SJCRH30 (cell line): ENCODE measurements at places on chromosomes 11 and 22.
A peak's percentile ranks its signal among the peaks of the same experiment; 100 is the strongest.

DNA sequence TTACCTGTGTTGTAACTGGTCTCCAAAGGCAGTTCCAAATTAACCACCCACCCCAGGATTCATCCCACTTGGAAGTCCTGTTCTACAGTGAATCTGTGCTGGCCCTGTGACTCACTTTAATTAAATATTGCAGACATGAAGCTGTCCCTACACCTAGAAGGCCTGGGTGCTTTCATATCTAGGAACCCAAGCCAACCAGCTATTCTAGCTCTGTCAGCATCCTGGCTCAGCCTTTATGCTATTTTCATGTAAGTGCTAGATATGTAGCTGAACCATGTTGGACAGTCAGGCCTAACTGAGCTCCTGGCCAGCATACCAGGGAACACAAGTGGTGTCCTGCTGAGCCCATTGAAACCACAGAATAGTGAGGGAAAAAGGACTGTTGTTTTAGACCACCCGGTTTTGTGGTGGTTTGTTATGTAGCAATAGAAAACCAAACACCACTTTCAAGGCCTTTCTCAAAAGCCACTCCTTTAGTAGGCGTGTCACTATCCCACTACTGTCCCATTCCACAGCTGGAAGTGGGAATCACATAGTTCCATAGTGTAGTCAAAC lies 30.3 kb downstream of the CNTF start:
- DNase-seq = no peak

GRCh38 chr11:119709638-119710346 lies 19.2 kb downstream of the NECTIN1 start:
- peak; percentile 94 for DNase-seq

DNA sequence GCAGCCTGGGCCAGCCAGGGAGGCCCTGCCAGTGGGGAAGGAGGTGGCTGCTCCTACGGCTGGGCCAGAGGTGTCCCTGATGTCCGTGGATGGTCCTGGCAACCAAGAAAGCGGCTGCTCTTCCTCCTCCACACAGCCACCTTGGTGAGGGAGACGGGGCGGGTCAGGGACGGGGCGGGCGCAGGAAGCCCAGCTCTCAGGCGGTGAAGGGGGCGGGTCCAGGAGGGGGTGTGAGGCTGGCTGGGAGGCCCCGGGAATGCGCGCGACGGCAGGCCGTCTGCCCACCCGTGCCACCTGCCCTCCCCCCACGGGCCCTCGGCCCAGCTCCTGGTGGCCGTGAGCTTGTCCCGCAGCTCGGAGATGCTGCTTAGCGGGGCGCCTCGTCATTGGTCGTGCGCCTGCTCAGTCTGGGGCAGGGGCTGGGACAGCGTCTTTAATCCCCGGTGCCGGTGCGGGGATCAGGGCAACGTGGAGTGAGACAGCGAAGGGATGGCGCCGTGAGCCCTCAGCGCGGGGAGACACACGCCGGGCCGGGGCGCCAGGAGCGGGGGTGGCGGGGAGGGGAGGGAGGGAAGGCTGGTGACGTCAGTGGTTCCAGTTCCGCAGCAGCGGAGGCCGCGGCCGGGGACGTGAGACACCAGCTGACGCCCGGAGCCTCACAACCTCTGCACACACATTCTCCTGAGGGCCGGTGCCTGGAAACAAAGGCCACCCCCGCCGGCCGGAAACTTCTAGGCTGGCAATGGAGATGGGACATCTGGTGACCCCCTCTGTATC lies 6.7 kb upstream of the BRSK2 start:
- DNase-seq = peak; percentile 67

DNA sequence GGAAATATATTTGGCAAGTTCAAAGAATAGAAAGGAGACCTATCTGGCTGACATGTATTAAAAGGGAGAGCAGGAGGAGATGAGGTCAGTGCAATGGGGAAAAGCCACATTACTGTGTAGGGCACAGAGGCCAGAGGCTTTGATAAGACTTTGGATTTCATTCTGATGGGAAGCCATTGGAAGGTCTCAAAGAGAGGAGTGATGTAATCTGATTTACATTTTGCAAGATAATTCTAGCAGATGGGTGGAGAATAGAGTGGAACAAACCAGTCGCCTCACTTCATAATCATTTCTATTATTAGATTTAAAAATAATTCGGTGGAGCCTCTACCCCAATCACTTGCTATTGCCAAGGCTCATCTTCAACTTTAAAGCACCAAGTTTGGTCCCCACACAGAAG lies 278.4 kb upstream of the ZC3H12C start:
- DNase-seq = no peak

DNA sequence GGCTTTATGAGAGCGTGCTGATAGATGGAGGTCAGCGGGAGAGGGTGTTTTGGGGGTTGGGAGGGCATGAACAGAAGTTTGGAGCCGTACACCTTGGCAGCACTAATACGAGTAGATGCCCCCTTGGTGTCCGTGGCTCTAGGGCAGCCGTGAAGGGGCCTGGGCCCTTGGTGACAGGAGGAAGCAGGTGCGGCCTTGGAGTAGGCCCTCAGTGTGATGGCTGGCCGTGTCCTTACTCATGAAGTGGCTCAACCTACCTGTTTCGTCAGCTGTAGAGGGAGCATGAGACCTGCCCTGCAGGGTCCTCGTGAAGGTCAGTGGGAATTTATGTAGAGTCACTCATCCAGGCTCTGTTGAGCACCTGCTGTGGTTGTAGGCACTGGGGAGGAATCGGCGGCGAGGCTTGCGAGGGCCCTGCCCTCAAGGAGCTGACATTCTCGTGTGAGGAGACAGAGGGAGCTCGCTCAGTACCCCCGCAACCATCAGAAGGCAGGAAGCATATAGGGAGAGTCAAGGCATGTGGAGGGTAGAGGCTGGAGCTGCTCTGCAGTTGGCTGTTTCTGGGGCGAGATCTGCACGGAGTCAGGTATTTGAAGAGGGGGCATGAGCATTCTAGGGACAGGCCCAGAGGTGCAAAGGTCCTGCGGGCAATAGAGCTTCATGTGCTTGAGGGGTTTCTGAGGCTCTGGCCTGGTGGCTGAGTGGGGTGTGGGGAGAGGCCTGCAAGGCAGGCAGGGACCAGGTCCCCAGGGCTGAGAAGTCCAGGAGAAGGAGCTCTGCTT lies 39.6 kb downstream of the TBC1D22A start:
- DNase-seq = no peak

GRCh38 chr11:130592056-130592455 lies 143.6 kb downstream of the ADAMTS15 start:
- DNase-seq = no peak

GRCh38 chr22:37894939-37895670 lies 11.0 kb upstream of the MICALL1 start:
- no peak for DNase-seq

DNA sequence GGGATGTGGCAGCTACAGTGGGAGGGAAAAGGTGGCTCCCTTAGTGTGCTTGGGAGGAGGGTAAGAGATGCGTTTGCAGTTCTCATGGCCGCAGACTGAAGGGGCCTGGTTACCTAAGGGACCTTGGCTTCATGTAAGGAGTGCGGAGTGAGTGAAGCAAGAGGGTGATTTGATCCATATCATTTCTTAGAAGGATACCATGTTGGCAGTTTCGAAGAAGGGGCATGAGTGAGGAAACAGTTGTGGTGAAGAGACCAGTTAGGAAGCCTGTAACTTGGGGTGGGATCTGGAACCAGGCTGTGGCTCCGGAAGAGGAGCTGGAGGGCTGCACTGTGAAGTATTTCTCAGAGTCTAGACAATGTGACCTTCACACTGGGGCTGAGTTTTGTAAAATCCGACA lies 45.0 kb downstream of the ST3GAL4 start:
- DNase-seq = no peak

DNA sequence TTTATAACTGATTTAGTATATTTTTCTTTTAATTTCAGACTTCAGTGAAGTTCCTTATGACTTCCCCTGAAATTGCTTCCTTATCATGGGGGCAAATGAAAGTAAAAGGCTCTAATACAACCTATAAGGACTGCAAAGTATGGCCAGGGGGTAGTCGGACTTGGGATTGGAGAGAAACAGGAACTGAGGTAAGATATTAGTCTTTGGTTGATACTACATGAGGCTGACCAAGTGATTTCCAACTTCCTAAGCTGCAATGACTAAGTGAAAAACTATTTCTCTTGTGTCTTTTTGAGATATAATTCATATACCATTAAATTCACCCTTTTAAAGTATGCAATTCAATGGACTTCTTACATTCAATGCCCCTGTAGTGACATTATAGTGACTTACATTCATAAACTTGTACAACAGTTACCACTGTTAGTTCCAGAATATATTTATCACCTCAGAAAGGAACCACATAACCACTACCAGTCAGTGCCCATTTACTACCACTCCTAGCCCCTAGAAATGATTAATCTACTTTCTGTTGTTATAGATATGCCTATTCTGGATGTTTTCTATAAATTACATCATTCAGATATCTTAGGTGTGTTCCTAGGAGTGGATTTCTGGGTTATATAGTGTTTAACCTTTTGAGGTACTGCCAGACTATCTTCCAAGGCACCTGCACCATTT lies 21.6 kb downstream of the AAMDC start:
- DNase-seq = no peak

DNA sequence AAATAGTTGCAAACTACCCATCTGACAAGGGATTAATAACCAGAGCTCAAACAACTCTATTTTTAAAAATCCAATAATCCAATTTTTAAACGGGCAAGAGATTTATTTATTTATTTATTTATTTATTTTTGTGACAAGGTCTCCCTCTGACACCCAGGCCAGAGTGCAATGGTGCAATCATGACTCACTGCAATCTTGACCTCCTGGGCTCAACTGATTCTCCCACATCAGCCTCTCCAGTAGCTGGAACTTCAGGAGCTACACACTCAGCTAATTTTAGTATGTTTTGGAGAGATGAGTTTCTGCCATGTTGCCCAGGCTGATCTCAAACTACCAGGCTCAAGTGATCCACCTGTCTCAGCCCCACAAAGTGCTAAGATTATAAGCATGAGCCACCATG lies 267.2 kb upstream of the BLID start:
- DNase-seq = no peak

- no peak for DNase-seq
These were observed 35.8 kb downstream of the GRIK4 start for GRCh38 chr11:120547316-120547715.
